ENCODE measurements at places on chromosomes 12 and 14.

DNA sequence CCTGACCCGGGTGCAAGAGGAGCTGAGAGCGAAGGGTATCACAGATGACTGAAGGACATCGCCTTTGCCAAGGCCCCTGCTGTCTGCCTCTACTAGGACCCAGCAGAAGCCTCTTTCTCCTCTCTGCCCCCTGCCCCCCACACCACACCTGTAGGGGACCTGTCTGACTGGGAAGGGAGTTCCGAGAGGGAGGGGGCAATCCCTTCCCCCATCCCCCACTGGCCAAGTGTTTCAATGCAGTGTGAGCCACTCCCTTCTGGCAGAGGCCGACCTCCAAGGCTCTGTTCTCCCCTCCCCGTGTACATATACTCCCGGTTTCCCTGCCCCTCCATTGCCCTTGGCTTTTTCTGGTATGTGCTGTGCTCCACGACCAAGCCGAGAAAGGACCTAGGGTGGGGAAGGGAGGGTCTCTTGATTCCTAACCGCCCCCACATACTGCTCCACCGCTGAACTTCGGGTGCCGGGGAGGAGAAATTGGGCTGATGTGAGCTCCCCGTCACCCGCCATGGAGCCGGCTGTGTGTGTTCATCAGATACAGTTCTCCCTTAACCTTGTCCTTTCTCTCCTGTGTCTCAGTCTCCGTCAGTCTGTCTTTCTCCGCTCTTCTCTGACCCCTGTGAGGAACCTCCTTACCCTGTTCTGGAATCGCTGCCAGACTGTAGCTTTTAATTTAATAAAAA is 2.0 kb upstream of the ARHGEF25 start:
- DNase-seq, result no peak

- no peak for DNase-seq
Observed at GRCh38 chr12:68587448-68587873, 23.2 kb upstream of the RAP1B start.

GRCh38 chr12:123478069-123478468 is 20.1 kb downstream of the SNRNP35 start:
- no peak for DNase-seq

DNA sequence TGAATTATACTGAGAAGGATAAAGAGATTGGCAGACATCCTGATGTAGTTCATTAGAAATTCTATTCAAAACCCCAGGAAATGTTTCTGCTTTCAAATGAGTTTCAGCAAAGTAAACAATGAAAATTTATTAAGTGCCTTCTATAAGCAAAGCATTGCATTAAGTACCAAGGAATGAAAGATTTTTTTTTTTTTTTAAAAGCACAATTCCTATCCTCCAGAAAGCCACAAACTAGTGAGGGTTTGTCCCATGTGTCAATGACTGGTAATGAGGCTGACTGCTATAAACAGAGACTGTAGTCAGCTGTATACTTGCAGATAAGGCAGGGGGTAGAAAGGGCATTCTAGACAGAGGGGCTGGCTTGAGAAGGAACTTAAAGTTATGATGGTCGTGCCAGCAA is 6.7 kb downstream of the ANO4 start:
- no peak for DNase-seq

DNA sequence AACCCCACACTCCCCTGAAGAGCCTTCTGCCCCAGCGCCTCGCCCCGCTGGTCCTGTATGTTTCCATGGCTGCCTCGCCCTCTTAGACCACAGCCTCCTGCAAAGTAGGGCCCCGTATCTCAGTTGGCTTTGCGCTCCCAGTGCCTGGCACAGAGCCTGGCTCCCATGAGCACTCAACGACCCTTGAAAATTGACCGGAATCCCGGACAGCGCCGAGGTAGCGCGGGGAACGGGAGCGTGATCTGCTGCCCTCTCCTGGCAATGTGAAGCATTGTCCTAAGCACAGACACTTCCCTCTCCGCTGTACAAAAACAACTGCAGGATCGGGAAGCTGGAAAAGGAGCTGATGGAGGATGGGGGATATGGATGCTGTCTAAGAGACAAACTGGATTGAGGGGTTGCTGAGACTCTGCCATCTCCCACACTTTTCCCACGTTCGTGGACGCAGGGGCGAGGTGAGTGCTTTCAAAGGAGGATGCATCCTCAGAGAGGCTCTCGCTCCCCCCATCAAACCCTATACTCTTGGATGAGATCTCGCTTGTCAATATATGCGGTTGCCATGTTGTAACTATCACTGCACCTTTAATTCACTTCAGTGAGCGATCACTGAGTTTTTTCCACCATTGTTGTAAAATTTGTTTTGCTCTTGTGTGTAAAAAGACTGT is 10.7 kb upstream of the FKBP4 start:
- DNase-seq, result peak; percentile 85

DNA sequence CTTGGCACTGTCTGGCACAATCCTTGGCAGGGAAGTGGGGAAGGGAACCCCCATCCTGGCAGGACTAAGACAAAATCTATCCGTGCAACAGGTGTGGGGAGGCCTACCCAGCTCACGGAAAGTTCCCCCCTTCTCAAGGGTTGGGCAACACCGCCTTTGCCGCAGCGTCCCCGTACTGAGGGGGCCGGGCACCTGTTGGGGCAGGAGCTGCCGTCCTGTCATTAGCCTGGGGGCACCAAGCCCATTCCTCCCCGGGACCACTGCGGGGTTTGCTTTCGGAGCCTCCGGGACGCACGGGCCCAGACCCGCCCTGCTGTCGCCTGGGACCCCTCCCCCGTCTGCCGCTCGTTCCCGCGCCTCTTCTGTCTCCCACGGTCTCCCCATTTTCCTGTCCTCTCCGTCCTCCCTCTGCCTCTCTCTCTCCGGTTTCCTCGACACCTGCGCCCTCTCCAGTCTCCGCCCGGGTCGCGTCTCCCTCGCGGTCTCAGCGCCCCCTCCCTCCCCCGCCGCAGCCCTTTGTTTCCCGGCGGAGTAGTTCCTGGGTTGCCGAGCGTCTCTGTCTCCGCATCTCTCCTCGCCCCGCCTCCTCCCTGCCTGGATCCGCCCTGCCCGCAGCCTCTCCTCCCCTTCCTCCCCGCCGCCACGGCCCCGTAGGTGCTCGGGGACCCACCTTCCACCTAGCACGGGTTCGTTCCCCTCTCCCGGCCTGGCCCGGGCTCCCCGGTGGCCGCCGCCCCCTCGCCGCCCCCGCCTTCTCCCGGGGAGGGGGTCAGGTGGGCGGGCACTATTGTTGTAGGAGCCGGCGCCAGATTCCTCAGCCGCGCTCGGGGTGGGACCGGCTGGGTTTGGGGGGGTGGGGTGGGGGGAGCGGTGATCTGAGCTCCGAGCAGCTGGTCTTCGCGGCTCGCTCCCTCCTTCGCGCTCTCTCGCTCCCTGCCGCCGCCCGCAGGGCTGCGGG is at the start of gene CACNB3:
TSS of gene CACNB3 (plus strand) at position 624 of the 958 bp plus-strand sequence. CDS start 434 bp downstream, outside the sequence.
- DNase-seq, result peak; percentile 69

GRCh38 chr14:99231850-99232713 is 39.9 kb downstream of the BCL11B start:
- peak; percentile 55 for DNase-seq

GRCh38 chr14:103882503-103883262 is 35.3 kb upstream of the PPP1R13B start:
- no peak for DNase-seq

DNA sequence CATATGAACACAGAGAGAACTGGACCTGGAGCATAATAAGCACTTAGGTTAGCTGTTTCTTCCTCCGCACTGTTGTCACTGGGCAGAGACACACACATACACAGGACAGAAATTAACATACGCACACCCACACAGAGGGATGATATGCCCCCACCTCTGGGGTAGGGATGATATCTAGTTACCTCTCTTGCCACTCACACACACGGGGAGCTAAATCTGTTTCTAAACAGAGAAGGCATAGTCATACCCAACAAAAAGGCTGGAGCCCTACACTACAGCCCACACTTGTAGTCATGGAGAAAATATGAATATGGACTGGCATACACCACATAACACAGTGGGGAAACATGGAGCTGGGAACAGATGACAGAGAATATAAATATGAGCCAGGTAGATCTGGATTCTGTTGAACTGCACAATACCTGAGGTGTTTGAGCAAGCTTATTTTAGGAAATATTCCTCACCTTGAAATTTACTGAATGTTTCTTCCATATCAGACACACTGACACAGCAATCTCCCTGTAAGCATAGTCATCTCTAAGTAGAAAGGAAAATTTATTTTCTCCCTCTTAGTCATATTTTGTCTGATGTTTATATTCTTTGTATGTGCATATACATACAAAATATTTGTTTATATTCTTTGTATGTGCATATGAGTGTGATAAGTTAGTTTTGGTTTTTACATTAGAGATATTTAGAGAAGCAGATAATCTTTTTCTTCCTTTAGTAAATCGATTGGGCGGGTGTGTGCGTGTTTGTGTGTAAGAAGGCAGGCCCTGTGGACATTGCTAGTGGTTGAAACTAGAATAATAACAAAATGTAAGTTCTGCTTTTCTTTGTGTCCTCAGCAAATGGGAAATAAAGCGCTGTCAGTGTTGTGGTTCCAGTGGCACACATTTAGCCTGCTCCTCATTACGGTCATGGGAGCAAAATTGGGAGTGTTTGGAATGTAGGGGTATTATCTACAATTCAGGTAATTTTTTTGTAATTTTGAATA is 20.9 kb upstream of the SCFD1 start:
- DNase-seq, result no peak

GRCh38 chr12:46475972-46476645 is 103.5 kb upstream of the SLC38A2 start:
- DNase-seq, result no peak

DNA sequence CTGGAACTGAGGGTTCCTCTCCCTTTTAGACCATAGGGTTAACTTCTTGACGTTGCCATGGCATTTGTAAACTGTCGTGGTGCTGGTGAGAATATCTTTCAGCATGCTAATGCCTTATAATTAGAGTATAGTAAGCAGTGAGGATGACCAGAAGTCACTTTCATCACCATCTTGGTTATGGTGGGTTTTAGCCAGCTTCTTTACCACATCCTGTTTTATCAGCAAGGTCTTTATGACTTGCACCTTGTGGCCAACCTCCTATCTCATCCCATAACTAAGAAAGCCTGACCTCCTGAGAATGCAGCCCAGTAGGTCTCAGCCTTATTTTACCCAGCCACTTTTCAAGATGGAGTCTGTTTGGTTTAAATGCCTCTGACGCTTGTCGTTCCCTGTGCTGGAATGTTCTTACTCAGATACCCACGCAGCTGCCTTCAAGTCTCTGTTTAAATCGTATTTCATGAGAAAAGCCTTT is 44.2 kb downstream of the BBS10 start:
- DNase-seq, result no peak

GRCh38 chr12:98644433-98644711 is 216 bp downstream of the IKBIP start:
- DNase-seq, result no peak

- DNase-seq, result peak; percentile 30
Observed at GRCh38 chr12:75438059-75438754, 42.3 kb upstream of the GLIPR1 start.

DNA sequence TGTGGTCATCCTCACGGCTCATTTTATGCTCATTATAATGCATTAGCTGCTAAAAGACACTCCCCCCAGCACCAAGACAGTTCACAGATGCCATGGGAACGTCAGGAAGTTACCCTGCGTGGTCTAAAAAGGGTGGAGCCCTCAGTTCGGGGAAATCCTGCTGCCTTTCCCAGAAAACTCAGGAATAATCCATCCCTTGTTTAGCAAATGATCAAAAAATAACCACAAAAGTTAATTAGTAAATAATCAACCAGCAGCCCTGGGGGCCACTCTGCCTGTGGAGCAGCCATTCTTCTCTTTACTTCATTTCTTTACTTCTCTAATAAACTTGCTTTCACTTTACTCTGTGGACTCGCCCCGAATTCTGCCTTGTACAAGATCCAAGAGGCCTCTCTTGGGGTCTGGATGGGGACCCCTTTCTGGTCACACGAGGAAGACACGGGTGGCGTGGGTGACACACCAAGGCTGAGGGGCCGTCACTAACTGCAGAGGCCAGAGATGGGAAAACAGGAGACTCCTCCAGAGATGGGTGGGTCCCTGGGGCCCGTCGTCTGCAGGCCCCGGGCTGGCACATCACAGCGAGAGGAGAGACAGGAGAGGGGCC is 65.5 kb downstream of the NOC4L start:
- no peak for DNase-seq

GRCh38 chr14:91366749-91367148 is 50.9 kb downstream of the CCDC88C start:
- no peak for DNase-seq

DNA sequence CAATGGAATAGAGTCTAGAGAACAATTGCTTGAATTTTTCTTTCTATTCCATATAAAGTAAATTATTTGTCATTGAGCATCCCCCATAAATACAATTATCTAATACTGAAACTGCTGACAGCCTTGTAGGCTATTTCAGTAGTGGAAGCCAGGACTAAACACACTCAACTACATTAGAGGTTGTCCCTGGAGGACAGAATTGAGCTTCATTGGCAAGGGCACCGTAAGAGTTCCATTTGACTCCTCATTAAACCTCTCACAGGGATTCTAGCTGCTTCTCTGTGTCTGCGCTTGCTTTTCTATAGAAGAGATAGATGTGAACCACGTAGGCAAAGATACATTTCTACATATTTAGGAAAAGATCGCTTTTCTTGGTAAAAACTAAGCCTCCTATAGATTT is 3.5 kb upstream of the PTPRO start:
- DNase-seq, result no peak

GRCh38 chr12:71392521-71393145 is 47.0 kb upstream of the LGR5 start:
- DNase-seq, result peak; percentile 68

DNA sequence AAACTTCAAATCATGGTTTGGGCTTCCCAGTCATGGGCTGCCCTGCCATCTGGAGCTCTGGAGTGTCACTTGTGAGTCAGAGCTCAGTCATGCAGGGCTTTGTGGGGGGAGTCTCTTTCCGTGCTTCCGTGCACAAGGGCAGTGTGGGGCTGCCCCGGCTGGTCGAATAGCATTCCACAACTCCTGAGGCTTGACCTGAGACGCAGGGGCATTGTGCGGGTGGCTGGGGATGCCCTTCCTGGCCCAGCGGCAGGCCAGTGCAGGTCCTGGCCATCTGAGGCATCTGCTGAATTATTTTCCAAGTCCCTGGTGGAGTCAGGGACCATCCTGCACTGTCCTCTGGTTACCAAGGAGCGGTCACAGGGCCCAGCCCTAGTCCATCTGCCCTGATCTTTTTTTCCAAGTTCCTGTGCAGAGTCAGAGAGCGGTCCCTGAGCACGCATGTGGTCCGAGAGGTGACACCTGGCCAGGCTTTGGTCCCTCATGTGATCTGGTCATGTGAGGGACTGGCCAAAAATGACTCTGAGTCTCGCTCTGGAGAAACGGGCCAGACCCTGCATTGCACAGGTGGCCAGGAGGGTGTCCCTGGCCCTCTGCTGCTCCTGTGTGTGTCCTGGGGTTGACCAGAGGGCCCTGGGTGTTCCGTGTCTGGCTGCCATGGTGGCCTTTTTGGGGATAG is 167.0 kb upstream of the ALG10B start:
- DNase-seq, result peak; percentile 22
